Activated CD4-positive, alpha-beta memory T cell treated with anti-CD3 and anti-CD28 coated beads for 36 hours (primary cell): ENCODE measurements at places on chromosomes 6 and 20.

GRCh38 chr6:106431972-106432371, 71.5 kb downstream of the CRYBG1 start:
- DNase-seq, result no peak

- no peak for DNase-seq
Measured at GRCh38 chr6:14066782-14067406, 50.7 kb upstream of the CD83 start.

- DNase-seq, result no peak
Measured at GRCh38 chr20:62658593-62659178, 16.4 kb downstream of the SLCO4A1 start.

- DNase-seq, result no peak
Measured at GRCh38 chr20:10131732-10132345, 86.8 kb upstream of the SNAP25 start.

DNA sequence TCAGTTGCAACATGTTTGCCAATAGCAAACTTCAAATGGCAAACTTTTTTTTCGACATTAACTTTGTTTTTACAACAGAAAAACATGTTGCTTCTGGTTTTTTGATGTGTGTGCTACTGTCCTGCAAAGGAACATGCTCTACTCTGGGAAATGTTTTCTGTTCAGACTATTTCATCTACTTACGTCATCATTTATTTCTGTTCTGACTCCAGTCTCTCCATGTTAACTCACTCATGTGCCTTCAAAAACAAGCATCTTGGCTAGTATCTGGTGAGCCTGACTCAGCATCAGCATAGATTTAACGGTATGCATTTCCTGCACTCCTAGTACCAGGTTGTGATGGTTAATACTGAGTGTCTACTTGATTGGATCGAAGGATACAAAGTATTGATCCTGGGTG, 36.1 kb upstream of the MAP7 start:
- no peak for DNase-seq

GRCh38 chr6:110414669-110415068, 706 bp downstream of the DDO start:
- no peak for DNase-seq

GRCh38 chr6:14384175-14384949, 266.8 kb downstream of the CD83 start:
- DNase-seq, result no peak
